ENCODE measurements at places on chromosomes 7 and 10.

DNA sequence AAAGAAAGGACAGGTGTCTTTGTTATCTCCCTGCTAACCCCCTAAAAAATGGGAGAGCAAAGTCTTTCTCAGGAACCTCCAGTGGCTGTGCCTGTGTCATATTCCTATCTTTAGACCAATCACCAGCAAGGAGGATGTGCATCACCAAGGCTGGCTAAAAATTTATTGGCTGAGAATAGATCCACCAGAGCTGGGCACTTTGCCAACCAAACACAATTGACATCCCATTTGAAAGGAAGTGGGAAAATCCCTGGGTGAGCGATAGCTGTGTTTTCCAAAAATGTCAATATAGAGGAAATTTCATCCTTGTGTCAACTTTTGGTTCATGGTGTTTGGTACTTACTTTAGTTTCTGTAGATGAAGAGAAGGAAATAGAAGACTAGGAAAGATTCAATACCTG is 13.1 kb upstream of the GPR141 start:
- no peak for DNase-seq

DNA sequence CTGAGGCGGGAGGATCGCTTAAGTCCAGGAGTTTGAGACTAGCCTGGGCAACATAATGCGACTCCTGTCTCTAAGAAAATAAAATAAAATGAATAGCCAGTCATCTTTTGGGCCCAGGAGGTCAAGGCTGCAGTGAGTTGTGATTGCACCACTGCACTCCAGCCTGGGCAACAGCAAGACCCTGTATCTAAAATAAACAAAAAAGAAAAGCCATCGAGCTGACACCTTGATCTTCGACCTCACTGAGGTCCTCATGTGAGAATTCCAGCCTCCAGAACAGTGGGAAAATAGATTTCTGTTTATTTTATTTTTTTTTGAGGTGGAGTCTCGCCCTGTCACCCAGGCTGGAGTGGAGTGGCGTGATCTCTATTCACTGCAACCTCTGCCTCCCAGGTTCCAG is 301.5 kb upstream of the GALNT17 start:
- no peak for DNase-seq

- DNase-seq: no peak
Observed at GRCh38 chr10:123913688-123914268, 22.2 kb upstream of the CPXM2 start.

DNA sequence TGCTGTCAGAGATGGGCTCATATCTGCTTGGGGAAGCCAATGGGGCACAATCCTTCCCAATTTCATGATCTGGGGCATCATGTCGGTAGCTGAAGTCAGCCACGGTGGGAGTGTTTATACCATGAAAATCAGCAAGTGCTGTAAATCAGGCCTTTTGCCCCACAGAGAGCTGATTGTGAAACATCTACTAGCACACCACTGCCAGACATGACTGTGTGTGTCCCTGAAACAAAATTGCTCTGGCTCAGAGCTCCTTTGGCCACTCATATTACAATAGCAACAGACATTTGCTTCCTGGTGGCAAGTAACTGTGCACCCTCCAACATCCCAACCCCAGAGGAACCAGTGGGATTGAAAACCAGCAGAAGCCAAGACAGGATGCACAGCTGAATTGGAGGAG is 23.7 kb downstream of the GPR26 start:
- DNase-seq: no peak

DNA sequence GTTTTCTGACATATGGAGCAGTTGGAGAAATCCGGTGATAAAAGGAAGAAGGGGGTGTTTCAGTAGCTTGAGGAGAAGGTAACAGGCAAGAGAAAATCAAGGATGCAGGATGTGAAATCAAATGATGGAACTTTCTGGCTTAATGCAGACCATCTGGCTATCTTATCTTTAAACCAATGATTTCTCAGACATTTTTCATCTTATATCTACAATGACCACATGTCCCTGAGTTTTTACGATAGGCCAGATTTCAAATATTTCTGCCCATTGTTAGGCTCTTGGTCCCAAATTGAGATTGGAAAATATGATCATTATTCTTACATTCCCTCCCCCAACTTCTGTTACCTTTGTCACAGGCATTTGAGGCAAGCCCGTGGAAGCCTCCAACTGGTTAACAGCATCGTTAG is 486.8 kb downstream of the SUGCT start:
- DNase-seq: no peak

- DNase-seq: no peak
Observed at GRCh38 chr7:18345641-18346234, 149.8 kb upstream of the HDAC9 start.

Data from HS-27A (cell line).